Activated naive CD8-positive, alpha-beta T cell treated with anti-CD3 and anti-CD28 coated beads for 36 hours (primary cell): ENCODE measurements at places on chromosomes 2 and 18.

GRCh38 chr2:228767196-228767595, 503.9 kb downstream of the PID1 start:
- DNase-seq: no peak

GRCh38 chr2:102585847-102586404, 33.4 kb upstream of the SLC9A2 start:
- no peak for DNase-seq

- no peak for DNase-seq
Observed at GRCh38 chr18:12362473-12363174, 14.4 kb downstream of the AFG3L2 start.

- DNase-seq: no peak
Observed at GRCh38 chr2:191891656-191892055, 44.8 kb upstream of the CAVIN2 start.

DNA sequence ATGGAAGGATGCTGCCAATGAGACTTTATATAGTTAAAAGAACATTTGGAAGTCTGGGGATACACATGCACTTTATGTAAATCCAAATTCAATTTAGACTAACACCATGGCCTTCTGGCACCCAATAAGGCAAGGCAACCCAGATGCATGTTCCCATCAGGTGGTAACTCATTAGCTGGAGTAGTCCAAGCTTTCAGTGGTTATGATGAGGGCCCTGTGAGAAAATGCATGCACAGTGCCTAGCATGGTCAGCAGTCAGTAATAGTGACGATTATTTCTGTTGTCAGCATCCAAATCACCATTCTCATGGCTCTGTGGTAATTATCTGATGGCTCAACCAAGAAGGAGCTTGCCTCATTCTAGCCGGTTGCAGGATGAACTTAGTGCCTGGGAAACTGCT, 70.3 kb upstream of the CTLA4 start:
- no peak for DNase-seq

DNA sequence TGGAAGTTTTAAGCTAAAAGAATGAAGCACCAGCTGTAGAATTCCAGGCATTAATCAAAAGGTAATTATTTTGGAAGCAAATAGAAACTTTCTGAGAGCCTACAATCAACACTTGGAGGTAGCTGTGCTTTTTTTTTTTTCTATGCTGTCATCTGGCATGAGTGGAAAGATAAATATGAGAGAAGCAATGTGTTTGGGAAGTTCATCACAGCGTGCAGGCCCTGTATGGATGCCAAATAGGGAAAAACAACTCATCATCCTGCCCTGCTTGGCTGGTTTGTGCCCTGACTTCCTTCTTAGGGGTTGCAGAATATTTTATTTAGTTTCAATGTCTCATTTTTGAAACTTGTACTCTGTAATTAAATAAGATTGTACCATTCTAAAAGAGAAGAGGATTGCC, 437.4 kb downstream of the PIK3C3 start:
- no peak for DNase-seq

GRCh38 chr2:18272148-18272494, 288.3 kb downstream of the RDH14 start:
- DNase-seq: no peak

GRCh38 chr2:161067846-161068350, 92.3 kb upstream of the TANK start:
- no peak for DNase-seq

DNA sequence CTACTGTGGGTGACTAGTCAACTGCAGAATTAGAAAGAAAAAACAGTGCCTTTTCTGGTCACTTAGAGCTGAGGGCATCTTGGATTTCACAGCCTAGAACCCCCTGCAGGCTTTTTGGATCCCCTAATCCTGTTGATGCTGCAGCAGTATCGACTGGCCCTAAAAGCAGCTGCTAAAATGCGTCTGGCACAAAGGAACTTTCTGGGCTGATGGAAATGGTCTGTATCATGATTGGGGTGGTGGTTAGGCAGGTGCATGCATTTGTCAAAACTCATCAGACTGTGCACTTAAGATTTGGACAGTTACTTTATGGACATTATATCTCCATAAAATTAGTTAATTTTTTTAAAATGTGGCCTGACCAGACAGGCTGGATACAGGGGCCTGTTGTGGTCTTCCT, 149.8 kb downstream of the KLHL29 start:
- DNase-seq: no peak

- no peak for DNase-seq
Observed at GRCh38 chr2:147872967-147873366, 28.1 kb downstream of the ACVR2A start.

DNA sequence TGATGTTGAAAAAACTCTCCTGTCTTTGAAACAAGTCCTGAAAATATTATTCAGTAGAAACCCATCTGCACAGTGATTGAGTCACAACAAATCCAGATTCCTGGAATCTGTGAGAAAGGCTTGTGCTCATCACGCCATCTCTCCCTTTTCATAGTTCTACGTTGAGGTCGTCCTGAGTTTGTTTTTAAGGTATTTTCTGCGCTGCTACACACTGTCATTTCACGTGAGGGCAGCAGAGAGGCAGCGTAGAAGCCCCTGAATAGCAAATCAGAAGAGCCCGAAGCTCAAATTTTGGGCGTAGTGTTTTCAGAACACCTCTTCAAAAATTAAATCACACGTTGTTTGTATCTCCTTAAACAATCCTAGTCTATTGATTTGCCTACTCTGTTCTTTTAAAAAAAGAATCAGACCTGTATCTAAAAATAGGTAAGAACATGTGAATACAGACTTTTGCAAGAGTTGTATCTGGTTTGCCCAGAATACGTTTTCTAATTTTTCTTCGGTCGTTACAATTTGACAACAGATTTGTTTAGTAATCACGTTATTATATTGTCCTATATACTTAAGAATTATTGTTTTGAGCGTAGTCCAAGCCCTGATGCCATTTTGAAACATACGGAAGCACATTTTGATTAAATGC, 61.6 kb upstream of the SLC38A11 start:
- DNase-seq: no peak

DNA sequence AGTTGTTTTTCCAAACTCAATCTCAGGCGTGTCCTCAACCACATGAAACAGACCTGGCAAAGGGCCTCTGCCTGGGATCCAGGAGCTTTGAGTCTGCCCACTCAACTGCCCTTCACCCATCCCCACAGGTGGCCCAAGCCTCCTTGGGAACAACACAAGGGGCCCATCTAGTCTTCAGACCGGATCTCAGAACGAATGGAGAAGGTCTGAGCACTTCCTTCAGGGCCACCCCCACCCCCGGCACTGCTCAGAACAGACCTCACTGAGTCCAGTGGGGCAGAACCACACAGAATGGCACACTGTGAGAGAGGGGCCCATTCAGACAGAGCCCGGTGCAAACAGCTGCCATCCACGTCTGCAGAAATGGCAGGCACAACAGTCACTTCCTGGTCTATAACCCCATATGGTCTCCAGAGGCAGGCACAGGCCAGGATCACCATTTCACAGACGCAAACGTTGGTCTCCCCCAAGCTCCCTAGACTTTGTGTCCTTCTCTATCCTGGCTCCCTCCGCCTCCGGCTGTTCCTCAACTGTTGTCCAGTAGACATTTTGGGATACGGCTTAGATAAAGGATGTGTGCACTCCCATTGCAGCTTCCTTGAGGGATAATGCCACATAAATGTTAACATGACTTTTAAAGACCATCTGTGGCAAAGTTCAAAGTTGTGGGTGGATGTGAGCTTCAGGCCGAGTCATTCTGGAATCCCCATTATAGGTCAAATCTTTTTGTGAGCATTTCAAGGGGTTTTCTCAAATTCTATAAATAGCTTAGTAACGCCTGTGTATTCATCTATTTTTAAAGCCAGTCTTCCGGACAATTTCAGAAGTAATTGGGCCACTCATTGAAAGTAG, 149.7 kb downstream of the SMAD7 start:
- DNase-seq: peak; percentile 30

DNA sequence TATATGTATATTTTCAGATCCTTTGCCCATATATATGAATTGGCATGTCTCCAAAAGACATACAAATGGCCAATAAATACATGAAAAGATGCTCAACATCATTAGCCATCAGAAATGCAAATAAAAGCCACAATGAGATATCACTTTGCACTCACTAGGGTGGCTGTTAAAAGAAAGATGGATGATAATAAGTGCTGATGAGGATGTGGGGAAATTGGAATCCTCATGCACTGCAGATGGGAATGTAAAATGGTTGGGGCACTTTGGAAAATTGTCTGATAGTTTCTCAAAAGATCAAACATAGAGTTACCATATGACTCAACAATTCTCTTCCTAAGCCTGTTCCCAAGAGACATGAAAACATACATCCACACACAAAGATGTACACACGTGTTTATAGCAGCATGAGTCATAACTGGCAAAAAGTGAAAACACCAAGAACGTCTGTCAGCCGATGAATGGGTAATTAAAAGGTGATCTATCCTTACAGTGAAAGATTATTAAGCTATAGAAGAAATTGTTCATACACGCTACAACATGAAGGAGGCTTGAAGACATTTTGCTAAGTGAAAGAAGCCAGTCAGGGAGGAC, 19.7 kb downstream of the NGEF start:
- DNase-seq: no peak

DNA sequence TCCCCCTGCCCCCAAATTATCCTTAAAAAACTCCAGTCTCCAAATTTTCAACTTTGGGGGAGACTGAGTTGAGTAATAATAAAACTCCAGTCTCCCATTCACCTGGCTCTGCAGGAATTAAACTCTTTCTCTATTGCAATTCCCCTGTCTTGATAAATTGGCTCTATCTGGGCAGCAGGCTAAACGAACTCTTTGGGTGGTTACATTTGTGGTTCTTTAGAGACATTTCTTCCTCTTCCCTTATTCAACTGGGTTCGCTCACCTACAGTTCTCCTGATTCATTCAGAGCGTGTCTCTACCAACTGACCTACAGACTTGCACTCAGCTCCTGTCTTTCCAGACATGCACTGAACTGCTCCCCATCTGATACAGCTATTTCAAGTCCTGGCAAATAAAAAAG, 17.1 kb upstream of the SOCS6 start:
- no peak for DNase-seq

GRCh38 chr2:177908182-177908581, 164.4 kb downstream of the PDE11A start:
- DNase-seq: no peak

DNA sequence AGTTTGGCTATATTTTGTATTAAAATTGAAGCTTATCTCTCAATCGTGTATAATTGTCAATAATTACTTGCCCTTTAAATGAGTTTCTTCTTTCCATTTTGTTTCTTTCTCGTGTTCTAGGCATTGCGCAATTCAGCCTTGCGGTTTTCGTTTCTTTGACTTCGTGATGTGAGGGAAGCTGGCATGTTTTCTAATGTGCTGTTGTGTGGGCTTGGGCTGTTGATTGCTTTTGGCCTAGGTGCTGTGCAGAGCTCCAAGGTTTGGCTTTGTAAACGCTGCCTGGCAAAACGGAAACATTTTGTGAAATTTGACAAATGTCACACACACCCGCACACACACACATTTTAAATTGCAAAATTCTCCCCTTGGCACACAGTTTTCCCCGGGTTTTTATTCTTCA, 242.6 kb upstream of the TCF4 start:
- DNase-seq: no peak

GRCh38 chr2:79447463-79447862, 65.4 kb upstream of the CTNNA2 start:
- DNase-seq: no peak

GRCh38 chr2:56133931-56134629, 49.7 kb upstream of the CCDC85A start:
- DNase-seq: no peak

DNA sequence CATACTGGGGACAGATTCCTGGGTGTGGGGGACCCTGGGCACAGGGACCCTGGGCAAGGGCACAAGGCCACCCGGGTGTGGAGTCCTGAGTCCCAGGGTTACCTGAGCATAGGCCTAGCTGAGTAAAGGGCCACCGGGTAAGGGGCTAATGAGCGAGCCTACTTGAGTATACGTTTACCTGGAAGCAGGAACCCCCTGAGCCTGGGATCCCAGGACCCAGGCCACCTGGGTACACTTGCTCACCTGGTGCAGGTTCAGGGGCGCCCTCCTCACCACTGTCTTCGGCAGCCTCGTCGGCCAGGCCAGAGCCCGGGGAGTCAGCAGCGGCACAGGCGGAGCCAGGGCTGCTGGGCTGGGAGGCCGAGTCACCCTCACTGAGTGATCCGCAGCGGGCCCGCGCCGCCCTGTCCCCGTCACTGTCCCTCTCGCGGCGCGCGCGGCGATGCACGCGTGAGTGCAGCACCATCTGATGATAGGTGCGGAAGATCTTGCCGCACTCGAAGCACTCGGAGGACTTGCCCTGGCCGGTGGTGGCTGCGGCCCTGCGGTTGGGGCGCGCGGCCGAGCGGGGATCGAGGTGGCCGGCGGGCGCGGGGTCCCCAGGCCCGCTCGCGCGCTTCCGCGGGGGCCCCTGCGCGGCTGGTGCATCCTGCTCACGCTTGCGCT, 53.9 kb downstream of the ZNF516 start:
- DNase-seq: no peak

- no peak for DNase-seq
Observed at GRCh38 chr2:55169359-55169758, 62.7 kb downstream of the CLHC1 start.

DNA sequence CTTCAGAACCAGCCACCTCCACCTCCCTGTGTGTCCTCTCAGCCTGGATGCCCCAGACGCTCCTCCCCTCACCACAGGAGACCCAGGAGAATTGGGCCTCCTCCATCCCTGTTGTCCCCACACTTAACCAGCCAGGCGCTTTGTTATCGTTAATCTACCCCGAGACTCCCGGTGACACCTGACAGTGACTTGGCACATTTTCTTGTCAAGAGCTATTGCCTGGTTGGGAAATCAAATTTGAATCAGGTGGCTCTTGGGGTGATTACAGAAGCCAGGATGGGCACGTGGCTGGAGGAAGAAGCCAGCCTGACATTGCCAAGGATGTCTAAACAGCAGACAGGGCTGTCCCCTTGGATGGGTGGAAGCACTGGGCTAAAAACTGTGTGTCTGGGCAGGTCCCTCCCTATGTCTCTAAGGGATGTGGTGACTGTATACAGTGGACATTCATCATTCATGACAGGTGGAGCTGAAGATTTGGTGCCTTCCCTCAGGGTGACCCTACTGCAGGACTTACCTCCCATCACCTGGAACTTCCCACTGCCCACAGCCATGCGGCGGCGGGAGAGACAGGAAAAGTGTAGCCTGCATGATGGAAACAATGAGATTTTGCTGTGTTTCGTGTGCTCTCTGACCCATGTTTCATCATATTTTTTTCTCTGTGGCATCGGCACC, 157.2 kb upstream of the CAPN13 start:
- DNase-seq: no peak

- no peak for DNase-seq
Observed at GRCh38 chr2:42256505-42256904, 87.4 kb downstream of the EML4 start.

DNA sequence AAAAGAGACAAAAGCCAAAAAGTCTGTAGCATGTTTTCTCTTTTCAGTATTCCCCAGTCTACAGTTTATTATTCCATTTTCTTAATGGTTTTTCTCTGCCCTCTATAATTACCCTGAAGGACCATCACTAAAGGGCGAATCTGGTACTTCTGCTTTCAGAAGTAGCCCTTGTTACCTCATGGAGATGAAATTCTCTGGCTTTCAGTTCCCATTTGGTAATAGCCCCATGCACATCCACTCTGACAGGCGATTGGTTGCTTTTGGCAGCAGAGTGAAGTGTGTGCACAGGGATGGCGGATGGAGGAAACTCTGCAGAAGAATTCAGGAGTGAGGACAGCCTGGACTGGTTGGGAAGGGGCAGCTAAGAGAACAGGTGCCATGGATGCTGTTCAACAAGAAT, 66.3 kb upstream of the NABP1 start:
- no peak for DNase-seq

GRCh38 chr2:5926871-5927512, 234.8 kb downstream of the SOX11 start:
- DNase-seq: no peak

- DNase-seq: no peak
Observed at GRCh38 chr18:62550746-62551145, 27.9 kb downstream of the ZCCHC2 start.
